ENCODE measurements at places on chromosomes 6 and 20. TPM values are rescaled to one million over a fixed set of nuclear protein-coding genes. Genes with fewer than 3 reads are reported as not detected.

GRCh38 chr20:39630215-39630908, 668.2 kb downstream of the DHX35 start:
- no peak for DNase-seq

GRCh38 chr6:3722785-3723184, 28.7 kb downstream of the PXDC1 start:
- no peak for DNase-seq

DNA sequence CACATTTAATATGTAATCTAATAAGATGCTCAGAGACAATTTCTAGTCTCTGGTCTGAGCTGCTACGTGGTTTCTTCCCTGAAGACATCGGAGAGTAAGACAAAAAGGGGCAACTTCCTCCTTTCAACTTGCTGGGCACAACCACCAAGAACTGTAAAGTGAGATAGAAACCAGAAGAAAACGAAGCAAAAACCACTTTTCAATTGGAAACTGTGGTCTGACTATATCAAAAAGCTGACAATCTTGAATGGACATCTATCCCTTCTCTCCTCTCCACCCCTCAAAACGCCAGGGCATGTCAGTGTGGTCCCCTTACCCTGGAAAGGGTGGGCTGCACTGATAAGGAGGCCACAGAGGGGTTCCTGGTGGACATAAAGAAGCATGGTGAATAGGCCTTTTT, 269.1 kb downstream of the CD83 start:
- no peak for DNase-seq

Gene BMP7
- not detected for total RNA-seq

Measured in activated B cell treated with CpG ODN at 0.5 μM for 24 hours (primary cell).